ENCODE measurements at places on chromosomes 5 and 9.

GRCh38 chr9:99544526-99544925, 277.2 kb upstream of the NR4A3 start:
- no peak for DNase-seq

DNA sequence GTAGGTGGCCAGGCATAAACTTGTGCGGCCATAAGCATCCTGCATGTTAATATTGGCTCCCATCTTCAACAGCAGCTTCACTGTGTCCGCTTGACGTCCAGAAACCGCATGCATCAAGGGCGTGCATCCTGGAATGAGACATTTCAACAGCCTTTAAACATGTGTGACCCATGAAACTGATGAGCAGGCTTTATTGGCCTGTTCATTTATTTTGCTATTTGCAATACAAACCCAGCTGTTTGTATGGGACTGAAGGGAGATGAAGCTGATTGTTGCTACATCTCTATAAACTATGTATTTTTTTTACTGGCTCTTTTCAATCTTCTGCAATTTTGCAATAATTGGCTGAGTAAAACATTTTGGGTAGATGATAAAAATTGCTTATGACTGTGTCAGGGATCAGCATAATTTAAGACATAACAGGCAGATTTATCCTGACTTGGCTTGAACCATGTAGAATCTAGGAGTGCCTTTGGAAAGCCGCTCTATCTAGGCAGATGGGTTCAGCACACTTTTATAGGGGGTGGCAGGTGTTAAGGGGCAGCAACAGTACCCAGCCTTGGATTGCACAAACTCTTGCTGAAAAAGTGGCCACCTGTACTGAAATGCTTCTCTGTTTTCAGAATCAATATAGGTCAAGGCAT, 56.9 kb downstream of the ANKRD55 start:
- no peak for DNase-seq

DNA sequence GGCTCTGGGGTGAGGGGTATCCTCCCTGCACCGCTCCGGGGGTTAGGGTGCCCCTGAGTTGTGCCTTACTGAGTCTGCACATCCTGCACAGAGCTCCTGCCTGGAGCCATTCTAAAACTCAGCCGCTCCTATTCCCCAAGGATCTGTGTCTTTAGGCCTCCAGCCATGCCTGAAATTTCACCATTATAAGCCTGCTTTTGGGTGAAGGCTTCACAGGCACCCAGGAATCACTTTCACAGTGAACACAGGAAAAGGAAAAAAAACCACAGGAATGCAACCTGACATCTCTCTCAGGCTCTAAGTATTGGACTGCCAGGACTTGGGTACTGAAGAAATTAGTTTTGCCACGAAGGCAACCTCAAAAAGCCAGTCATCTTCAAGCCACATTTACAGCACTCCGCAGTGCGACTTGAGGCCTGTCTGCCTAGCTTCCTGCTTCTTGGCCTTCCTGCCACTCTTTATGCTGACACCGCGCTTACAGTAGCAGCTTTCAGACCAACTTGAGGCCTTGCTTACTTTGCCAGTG, 30.9 kb downstream of the GALNT10 start:
- DNase-seq = no peak

DNA sequence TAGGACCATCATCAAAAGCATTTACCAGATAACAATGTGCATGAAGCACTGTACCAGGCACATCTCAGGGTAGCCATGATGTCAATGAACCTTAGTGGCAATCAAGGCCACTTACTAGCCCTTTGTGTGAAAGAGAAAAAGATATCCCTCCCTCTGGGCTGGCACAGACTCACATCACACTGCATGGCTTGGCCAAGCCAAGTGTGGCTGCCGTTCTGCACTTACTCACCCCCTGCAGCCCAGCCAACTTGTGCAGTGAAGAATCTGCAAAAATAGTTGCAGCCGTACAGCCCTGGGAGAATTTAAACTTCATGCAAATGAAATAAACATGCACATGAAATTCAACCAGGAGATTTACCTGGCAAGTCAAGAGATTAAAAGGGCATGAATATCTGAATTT, 333.5 kb downstream of the DEPDC1B start:
- DNase-seq = no peak

- no peak for DNase-seq
These were observed 182.1 kb downstream of the RFX3 start for GRCh38 chr9:3343671-3344070.

DNA sequence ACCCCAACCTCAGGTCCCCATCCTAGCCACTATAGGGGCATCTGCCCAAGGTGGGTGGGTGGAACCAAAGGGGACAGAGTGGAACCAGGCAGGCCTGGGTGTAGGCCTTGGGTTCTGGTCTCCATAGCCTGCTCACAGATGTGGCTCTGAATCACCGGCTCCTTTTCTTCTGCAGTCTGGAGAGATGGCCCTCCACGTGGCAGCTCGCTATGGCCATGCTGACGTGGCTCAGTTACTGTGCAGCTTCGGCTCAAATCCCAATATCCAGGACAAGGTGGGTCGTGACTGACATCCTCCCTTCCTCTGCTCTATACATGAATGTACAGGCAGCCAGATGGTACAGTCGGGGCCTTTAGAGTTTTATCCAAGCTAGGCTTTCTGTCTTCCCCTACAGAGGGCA, 77.3 kb upstream of the CTSL start:
- no peak for DNase-seq

DNA sequence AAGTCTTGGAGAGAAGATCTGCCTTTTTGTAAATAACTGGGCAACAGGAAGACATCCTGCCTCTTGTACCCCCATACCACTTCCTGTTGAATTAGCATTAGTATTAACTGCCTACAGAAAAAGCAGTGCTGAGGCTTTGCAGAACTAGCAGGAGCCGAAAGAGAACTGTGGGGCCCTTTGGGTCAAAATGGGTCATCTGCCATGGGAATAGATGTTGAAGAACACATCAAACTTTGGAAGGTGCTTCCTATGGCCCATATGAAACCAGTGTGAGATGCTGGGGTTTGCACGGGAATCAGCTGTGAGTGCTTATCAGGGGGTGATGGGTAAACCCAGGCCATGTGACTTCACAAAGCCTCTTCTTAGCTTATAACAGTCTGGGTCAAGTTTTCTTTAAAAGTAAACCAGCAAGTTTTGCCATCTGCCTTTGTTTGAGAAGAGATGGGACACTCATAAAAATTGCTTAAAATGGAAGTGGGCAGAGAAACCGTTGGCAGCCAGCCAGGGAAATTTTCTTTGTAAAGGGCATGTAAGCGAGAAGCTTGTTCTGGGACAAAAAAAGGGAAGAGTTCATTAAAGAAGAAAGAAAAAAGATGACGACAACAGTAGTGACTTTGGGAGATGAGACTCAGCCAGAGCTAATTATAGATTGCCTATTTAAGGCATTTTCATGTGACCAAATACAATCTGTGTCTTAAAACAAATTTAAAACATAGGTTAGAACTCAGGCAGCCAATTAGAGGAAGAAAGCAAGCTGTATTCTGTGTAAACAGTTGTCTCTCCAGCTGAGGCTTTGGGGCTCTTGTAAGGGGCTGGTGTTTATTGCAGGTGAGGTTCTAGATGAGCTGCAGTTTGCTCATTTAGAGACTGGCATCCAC, 4.4 kb downstream of the SLC25A25 start:
- no peak for DNase-seq

DNA sequence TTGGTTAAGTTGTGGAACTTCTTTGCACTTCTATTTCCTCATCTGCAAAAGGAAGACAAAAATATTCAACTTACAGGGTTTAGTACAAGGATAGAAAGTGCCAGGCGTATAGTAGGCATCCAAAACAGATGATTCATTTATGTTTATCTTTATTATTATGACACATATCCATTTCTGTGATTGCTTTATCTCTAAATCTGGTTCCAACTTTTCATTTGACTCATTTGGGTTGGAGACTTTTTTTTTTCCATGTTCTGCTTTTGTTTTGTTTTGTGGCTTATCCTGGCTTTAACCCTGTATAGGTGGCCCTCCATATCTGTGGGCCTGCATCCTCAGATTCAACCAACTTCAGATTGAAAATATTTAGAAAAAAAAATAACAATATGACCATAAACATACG, 186.7 kb upstream of the SLC24A2 start:
- DNase-seq = no peak

DNA sequence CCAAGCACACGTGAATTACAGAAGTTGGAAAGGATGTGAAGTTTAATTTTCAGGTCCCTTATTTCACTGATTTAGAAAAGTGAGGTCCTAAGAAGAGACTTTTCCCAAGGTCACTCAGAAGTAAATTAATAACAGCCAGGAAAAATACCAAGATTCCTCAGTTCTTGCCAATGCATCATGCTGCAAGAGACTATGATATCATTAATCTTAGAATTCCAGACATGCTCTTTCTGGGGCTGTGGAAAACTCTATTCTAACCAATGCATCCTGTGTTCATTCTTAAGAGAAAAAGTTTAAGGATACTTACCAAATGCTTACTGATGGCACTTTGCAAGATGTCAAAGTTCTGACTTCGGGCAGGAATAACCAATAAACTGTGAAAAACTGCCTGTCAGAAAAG, 42.8 kb downstream of the TEX10 start:
- no peak for DNase-seq

DNA sequence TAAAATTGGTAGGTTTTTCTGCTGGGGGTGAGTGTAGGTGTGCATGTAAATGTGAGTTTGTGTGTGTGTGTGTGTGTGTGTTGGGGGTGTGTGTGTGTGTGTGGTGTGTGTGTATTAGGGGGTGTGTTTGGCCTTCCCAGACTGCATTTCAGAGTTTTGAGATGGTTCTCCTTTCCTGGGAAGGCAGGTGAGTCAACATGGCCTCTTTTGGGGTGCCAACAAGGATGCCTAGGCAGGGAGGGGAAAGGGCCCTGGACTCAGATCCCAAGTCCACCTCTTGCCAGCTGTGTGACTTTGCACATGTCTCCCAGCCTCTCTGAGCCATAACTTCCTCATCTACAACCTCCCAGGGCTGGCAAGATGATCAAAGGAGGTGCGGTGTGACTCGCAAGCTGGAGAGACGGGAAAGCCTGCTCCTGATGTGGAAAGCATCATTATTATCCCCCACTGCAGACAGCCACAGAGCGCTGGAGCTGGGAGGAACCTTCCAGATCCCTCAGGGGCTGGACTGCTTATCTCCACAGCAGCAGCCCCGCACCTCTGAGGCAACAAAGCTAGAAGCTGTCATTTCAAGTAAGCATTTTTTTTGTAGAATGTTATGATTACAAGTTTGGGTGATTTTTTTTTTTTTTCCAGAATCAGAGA, 63.5 kb upstream of the TBC1D2 start:
- no peak for DNase-seq

GRCh38 chr5:16886366-16886736, 49.7 kb downstream of the MYO10 start:
- no peak for DNase-seq

DNA sequence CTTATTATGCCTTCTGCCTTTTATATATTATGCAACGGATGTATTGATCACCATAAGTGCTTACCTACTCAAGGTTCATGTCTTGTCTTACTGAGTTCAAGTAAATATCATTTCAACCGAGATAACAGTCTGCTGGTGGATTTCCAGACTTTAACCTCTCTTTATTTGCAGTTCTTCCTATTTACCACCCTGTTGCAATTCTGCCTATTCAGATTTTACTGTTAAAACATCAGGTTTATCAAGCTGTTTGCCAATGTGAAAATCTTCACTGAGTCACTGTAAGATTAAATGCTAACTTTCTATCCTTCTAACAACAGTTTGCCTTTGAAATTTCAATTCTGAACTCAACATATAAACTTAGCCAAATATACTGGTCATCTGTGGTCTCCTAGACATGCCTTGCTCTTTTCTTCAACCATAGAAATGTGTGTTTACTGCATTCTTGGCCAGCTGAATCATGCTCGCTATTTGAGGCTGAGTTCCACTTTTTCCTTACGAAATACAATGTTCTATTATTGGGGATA, 471.7 kb upstream of the RORB start:
- no peak for DNase-seq

DNA sequence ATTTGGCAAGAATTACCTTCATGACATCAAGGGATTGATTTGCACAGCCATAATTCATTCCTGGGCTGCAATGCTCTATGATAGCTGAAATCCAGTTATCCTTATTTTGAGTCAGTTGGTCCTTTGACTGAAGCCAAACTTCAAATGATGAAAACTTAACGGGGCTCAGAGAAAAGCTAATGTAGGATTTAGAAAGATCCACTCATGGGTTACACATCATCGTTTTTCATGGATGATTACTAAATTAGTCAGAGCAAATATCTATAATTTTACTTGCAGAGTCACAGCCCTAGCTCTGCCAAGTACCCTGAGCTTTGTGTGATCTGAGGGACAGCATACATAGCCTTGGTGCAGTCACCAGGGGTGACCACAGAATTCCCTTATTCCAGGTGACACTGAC, 27.3 kb upstream of the MUSK start:
- DNase-seq = no peak

GRCh38 chr5:119578937-119579336, 50.4 kb upstream of the FAM170A start:
- no peak for DNase-seq

DNA sequence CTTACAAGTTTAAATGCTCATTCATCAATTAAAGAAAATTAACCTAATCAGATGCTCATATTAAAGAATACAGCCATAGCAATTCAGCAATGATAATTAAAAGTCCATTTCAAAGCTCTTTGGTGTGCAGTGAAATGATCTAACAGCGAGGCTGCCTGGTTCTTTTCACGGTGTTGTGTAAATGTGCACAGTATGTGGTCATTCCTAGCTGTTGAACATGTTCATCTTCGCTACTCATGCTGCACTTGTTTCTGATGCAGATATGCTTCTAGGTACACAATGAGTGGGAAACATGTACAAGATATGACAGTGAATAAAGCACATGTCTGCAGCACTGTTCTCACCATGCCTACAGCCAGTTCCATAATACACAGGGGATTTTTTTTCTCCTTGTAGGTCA, 163.5 kb downstream of the NR2F1-AS1 start:
- DNase-seq = no peak

GRCh38 chr5:31113101-31113500, 80.4 kb upstream of the CDH6 start:
- no peak for DNase-seq

DNA sequence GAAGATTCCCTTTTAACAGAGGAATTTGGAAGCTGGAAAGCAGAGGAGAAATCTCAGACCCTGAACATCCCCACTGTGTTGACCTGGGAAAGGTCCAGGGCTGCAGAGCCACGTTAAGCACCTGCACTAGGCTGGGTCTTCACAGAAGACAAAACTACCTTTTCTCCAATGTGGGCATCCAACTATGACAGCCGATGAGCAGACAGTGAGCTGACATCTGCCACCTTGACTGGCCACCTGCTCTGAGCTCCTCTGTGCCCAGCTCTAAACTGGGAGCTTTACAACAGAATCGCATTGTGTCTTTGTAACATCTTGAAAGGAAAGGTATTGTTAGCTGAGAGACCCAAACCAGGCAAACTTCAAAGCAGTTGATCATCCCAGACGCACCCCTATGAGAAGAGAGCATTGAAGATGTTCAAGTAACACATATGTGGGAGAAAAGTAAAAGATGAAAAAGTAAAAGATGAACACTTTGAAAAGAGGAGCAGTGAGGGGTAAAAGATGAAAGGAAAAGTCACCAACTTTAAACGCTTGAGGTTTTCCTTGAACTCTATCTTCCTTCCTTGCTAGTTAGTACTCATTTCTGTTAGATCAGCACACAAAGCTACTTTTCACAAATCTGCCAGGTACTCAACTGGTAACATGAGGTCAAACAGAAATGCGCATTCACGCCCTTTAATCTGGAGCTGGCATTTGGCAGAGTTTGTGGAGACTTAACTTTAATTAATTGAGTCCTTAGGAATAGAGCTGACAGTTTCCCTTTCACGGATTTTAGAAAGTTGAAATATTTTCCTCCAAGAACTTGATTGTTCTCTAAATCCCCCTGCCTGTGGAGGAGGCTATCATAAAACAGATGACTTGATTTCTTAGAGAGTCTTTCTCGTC, 53.2 kb upstream of the CTXN3 start:
- DNase-seq = no peak

- DNase-seq = no peak
These were observed 87.3 kb upstream of the CCNG1 start for GRCh38 chr5:163350083-163350482.
